Sciatic nerve (tissue), 2 donors: ENCODE measurements at places on chromosomes 13 and 19.

GRCh38 chr13:45621950-45622349 is 6.4 kb upstream of the ERICH6B start:
- no peak for DNase-seq

GRCh38 chr19:35330475-35330874 is 1.5 kb downstream of the CD22 start:
- no peak for DNase-seq

GRCh38 chr19:48569814-48570213 is 17.8 kb downstream of the SULT2B1 start:
- DNase-seq = no peak

GRCh38 chr13:32323912-32324311 is 8.6 kb downstream of the BRCA2 start:
- no peak for DNase-seq

- no peak for DNase-seq
Observed at GRCh38 chr19:38878575-38879399, 712 bp upstream of the RINL start.

DNA sequence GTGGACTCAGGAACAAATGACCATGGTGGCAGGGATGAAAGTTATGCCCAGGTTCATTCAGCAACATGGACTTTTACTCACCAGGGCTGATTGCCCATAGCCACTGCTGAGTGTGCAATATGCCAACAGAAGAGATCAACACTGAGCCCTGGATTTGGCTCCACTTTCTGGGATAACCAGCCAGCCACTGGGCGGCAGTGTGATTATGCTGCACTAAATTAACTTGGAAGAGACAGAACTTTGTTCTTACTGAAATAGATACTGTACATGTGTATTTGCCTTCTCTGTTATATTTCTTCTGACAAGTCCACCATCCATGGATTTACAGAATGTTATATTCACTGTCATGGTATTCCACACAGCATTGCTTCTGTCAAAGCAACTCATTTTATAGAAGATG is 257.4 kb downstream of the TDRD3 start:
- no peak for DNase-seq

DNA sequence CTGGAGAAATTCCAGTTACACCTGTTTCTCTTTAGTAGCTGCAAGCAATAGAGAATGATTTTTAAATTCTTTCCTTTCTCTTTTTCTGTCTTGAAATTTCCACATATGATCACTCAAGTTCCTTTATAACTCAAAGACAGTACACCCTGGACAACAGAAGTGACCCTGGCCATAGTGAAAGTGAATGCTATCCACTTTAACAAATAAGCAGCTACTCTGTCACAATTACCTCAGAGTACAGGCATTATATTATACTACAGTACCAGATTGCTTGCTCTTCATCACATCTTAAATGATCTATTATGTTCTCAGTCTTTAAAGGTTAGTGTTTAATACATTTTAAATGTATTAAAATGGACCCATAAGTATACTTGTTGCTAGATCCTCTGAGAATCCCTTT is 136.2 kb downstream of the KLF12 start:
- no peak for DNase-seq

- no peak for DNase-seq
Observed at GRCh38 chr19:7661744-7662538, 6.9 kb upstream of the RETN start.

GRCh38 chr19:5880196-5880595 is 9.9 kb upstream of the FUT5 start:
- DNase-seq = no peak
